ENCODE measurements at places on chromosomes 2 and 18. TPM values are rescaled to one million over a fixed set of nuclear protein-coding genes. Genes with fewer than 3 reads are reported as not detected.

The SPEG gene
- 0.32 TPM for total RNA-seq

The WDCP gene
- total RNA-seq: 12.0 TPM

The VWC2L gene
- not detected for total RNA-seq

The WNT10A gene
- not detected for total RNA-seq

The HRH4 gene
- not detected for total RNA-seq

The PKDCC gene
- total RNA-seq: 12.3 TPM

The INPP5D gene
- 24.7 TPM for total RNA-seq

The TMEM247 gene
- not detected for total RNA-seq

The LRP2 gene
- not detected for total RNA-seq

The CPLX4 gene
- not detected for total RNA-seq

The ASXL3 gene
- 0.32 TPM for total RNA-seq

The LOXL3 gene
- 4.4 TPM for total RNA-seq

The SCYGR2 gene
- not detected for total RNA-seq

The SERPINB7 gene
- 0.30 TPM for total RNA-seq

The C2orf15 gene
- total RNA-seq: not detected

The ADCYAP1 gene
- not detected for total RNA-seq

The RESP18 gene
- not detected for total RNA-seq

The EPHA4 gene
- 25.3 TPM for total RNA-seq

The ASB18 gene
- total RNA-seq: not detected

The CIB4 gene
- not detected for total RNA-seq
